Mesenchymal stem cell (in vitro differentiated cells and primary cell): ENCODE measurements at places on chromosomes 11 and 22.

- DNase-seq: peak; percentile 71
These were observed 15.8 kb downstream of the TMEM258 start for GRCh38 chr11:61776561-61777075.

- no peak for DNase-seq
These were observed 7.6 kb downstream of the RPL3 start for GRCh38 chr22:39311592-39312400.

GRCh38 chr11:13136272-13136596, 127.1 kb downstream of the RASSF10 start:
- no peak for DNase-seq

- no peak for DNase-seq
These were observed 10.3 kb upstream of the SPON1 start for GRCh38 chr11:13952221-13952620.

DNA sequence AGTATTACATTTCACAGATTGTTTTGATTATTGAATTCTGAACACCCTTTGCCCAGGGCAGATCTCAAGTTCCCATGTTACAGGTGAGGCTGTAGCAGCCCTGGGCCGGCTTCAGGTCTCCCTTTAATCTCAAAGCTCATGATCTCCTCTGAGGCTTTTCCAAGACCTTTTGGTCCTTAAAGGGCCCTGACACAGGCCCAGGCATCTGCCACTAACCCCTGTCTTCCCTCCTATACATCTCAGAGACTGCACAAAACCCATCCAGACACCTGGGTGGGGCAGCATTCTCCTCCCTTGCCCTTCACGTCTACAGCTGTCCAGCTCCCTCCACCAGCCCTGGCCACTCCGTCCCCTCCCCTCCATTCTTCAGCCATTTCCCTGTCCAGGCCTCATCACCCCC, 37.8 kb downstream of the PDE2A start:
- no peak for DNase-seq

GRCh38 chr11:57116654-57117053, 65.1 kb upstream of the LRRC55 start:
- DNase-seq: peak; percentile 54

DNA sequence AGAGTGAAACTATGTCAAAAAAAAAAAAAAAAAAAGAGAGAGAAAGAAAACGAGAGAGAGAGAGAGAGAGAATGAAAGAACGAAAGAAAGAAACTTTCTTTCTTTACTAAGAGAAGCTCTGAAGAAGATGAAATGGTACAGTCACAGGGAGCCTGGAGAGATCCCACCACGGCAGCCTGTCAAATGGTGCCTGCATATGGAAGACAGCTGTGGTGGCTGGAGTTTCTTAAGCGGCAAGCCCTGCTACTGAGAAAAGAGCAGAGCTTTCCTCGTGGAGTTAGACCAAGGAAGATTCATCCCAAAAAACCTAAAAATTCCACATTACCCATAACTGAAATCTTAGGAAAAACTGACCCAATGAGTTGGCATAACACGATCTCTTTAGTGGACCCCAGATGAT, 66.7 kb downstream of the MICAL3 start:
- DNase-seq: no peak
